ENCODE measurements at places on chromosomes 12 and 14.
A peak's percentile ranks its signal among the peaks of the same experiment; 100 is the strongest.

- DNase-seq, result peak; percentile 29
These were observed 44.9 kb downstream of the ATP2B1 start for GRCh38 chr12:89663577-89664357.

DNA sequence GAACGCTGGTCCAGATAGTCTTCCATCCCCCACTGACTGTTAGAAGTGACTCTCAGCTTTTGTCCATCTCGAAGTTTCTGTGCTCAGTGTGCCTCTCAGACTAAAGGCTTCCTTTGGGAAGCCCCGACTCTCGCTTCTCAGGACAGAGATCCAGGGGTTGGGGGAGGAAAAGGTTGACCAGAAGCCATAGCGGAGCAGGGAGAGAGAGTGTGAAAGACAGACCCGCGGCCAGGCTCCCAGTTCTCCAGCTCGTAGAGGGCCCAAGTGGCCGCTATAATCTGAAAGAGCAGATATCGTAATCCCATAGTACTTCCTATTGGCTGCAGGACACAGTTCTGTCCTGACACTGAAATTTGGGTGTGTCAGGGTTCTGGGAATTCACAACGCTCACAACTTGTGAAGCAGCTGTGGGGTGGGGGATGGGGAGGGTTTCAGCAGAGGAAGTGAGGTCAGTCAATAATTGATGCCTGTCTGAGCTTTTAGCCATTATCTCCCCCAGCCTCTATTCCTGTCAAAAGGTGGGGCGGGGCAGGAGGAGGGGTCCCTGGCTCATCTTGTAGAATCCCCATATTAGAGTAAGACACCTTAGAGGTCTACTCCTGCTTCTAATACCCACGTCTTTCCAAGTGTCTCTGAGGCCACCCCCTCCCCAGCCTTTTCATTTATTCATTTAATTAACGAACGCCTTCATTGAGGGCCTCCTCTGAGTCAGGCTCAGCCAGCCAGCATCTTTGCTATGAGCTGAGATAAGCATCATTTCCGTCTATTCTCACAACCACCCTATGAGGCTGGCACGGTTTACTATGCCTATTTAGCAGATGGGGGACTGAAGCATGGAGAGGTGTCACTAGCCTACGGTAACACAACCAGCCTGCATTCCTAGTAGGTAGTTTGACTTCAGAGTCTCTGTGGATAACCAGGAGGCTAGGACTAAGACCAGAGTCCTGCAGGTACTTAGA, 1.6 kb upstream of the ACVRL1 start:
- DNase-seq, result no peak

DNA sequence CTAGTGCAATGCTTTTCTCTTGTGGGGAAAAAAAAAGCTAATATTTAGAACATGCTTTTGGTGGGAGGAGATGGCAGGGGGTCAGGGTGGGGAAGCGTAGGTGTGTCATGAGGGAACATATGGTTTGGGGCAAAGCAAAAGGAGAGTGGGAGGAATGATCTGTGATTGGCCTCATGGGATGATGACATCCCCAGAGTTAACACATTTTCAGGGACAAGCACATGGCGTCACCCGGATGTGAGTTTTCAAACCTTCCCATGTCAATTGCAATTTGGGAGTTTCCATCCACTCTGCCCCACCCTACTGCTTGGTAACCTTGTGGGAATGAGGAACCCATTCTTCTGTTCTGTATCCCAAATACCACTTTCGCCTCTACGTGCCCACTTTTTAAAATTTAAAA, 164.2 kb downstream of the SSPN start:
- no peak for DNase-seq

DNA sequence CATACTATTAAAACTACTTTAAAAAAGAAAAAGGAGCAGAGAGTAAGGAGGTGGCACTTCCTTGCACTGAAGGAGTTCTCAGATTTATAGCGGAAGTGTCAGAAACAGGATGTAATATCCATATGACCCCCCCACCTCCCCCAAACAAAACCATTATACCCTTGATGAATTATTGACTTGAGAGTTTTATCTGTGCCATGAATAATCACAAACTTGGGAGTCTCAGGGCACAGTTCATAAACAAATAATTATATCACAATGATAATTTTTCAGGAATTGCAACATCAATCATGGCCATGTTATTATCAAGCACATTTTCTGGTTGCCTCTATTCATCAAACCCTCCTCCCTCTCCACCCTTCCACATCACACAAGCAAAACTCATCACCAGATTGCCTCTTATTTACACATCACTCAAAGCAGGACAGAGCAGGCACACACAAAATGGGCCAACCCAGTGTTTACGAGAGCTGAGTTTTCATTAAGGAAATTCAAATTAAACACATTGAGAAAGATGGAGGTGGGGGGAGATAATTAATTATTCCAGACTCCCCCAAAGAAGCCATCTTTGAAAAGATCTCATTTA, 141.4 kb downstream of the EGLN3 start:
- no peak for DNase-seq

DNA sequence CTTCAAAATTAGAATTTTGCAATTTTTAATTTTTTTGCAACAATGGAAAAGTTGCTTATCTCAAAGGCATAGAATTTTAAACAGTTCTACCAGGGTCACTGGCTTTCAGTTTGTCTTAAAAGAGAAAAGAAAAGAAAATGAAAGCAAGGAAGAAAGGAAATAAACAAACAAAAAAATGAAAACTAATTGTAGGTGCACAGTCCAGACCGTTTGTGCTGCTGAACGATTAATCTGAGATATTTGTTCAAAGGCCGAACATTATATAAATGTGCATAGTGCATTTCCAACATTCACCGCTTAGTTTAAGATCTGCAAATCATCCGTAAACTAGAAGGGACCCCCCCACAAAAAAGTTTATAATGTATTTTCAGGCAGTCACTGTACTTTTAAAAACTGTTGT, 5.5 kb upstream of the OTX2 start:
- no peak for DNase-seq

- DNase-seq, result no peak
These were observed 105.7 kb downstream of the GCH1 start for GRCh38 chr14:54796961-54797360.

DNA sequence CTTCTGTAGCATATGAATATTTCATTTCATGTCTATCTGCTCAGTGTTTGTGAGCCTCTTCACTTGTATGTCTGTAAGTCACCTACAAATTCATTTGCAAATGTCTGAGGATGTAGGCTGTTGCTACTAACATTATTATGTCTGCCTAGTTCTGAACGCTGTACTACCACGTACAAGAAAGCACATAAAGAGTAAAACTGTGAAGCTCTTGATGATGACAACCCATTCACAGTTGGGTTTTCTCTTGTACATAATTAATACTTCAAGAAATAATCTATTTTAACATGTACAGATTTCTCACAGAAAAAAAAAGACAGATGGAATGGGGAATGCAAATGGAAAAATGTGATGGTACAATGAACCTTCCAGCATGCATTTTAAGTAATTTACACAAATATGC, 64.3 kb upstream of the CPNE8 start:
- no peak for DNase-seq

- no peak for DNase-seq
These were observed 5.8 kb upstream of the C1RL start for GRCh38 chr12:7114851-7115250.

GRCh38 chr12:90989686-90990111, 15.1 kb downstream of the EPYC start:
- no peak for DNase-seq

All from GM20000 (cell line).